ENCODE measurements at places on chromosomes 13 and 19. TPM values are rescaled to one million over a fixed set of nuclear protein-coding genes. Genes with fewer than 3 reads are reported as not detected.

The RNF225 gene
- total RNA-seq = not detected

The PSG7 gene
- total RNA-seq = not detected

The TNNI3 gene
- total RNA-seq = 4,564 TPM

The HCST gene
- 4.1 TPM for total RNA-seq

DNA sequence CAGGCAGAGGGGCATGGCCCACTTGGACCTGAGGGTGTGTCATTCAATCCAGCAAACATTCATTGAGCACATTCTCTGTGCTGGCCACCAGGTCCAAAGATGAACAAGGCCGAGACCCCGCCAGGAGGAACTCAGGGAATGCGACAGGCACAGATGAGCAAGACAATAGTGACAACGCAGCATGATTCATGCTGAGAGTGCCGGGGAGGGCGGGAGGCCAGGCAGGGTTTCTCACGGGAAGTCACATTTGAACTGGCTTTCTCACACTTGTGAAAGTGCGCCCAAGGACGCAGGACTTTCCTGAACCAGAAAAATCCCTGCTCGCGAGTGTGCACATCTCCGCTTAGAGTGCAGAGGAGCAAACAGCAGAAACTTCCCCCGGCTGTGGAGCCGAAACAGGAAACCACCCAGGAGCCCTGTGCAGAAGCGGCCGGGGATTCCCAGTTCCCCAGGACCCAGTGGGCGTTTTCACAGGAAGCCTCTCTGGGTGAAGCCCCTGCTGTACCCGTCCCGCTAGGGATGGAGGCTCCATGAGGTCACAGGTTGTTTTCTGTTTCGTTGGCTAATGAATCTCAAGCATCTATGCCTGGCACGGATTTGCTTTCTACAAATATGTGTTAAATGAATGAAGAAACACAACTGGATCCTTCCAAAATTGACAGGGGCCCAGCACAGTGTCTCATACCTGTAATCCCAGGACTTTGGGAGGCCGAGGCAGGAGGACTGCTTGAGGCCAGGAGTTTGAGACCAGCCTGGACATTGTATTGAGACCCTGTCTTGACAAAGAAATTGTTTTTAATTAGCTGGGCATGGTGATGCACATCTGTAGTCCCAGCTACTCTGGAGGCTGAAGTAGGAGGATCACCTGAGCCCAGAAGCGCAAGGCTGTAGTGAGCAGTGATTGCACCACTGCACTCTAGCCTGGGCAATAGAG lies 68.4 kb upstream of the TM9SF2 start:
- DNase-seq = peak; percentile 81

GRCh38 chr13:76216729-76217128 lies 580.6 kb downstream of the LMO7 start:
- DNase-seq = no peak

DNA sequence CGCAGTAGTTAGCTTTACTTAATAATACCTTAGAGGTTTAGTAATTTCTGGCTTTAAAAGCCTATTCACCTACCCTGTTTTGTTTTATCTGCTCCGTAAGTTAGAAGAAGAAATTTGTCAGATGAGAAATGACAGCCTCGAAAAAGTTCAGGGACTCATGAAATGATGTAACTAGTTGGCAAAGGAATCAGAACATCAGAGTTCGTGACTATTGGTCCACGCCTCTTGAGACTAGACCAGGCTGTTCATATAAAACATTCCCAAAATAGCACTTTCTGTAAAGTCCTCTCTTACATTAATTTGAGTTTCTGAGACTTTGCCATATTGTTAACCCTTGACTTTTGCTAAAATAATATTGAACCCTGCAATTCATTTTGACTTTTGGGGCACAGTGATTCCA lies 92.0 kb downstream of the HS6ST3 start:
- DNase-seq = no peak

GRCh38 chr13:43874504-43875092 lies 4.9 kb downstream of the CCDC122 start:
- no peak for DNase-seq

All from Right ventricle myocardium superior (tissue), 1 donor.